ENCODE measurements at places on chromosomes 4 and X. TPM values are rescaled to one million over a fixed set of nuclear protein-coding genes. Genes with fewer than 3 reads are reported as not detected.

The SRPK3 gene
- not detected for total RNA-seq

The HEPH gene
- not detected for total RNA-seq

The LYAR gene
- 29.3 TPM for total RNA-seq

The MTTP gene
- not detected for total RNA-seq

The PWWP3B gene
- total RNA-seq = not detected

The MAGEA6 gene
- total RNA-seq = not detected

The NUP62CL gene
- total RNA-seq = 0.73 TPM

The PCDH10 gene
- not detected for total RNA-seq

The SPRY1 gene
- total RNA-seq = 6.2 TPM

DNA sequence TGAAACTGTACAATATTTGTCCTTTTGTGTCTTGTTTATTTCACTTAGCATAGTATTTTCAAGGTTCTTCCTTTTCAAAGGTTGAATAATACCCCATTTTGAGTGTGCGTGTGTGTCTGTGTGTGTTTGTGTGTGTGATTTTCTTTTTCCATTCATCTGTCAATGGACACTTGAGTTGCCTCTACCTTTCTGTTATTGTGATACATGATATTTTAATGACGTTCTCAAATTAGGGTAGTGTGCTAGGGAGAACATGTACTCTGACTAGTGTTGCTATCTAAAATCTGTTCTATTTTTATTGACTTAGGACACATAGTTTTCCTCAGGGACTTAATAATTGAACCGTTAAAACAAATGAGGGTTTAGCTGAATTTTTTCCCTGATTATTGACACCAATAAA is 9.9 kb downstream of the MMRN1 start:
- H3K27me3 ChIP-seq = no peaks in the 10 kb centered on the region
- H3K4me1 ChIP-seq = no peaks in the 10 kb centered on the region
- no peak overlapping the region for H3K4me3 ChIP-seq
- H3K36me3 ChIP-seq = no peaks in the 10 kb centered on the region
- DNase-seq = no peak
- no peak overlapping the region for H3K27ac ChIP-seq

DNA sequence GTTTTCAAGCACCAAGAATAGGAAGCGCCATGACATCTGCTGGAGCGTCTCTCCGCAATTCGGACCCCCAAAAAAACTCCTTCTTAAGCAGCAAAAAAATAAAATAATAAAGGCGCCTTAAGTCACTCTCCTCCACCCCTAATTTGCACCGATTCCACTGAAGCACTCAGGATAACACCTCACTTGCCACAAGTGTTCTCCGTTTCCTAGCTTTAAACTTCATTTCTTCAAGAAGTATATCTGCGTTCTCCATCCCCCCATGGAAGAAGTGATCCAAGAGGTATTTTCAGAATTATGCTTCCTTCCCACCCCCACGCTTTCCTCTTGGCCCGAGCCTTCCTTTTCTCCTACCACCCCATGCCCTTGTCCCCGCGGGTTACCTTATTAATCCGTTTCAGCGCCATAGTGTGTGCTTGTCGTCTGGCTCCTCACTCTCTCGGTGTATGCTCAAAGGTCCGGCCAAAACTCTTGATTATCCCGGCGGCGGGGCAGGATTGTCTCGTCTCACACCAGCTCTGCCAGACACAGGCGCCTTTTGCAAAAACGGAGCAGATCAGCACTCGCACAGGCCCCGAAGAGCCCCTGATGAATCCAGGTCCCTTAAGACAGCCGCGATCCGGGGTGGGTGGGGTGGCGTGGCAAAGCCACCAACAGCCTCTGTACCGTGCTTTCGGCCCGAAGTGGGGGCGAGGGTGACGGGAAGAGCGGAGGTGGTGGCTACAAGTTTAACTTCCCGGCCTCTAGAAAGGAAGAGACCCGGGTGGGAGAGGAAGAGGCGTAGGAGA is 1.1 kb downstream of the UBE2D3 start:
- no peak for DNase-seq
- H3K4me3 ChIP-seq = peak overlapping the region; percentile 82
- no peaks in the 10 kb centered on the region for H3K27me3 ChIP-seq

- no peaks in the 10 kb centered on the region for H3K36me3 ChIP-seq
- H3K27ac ChIP-seq = no peak overlapping the region
- no peak overlapping the region for H3K4me3 ChIP-seq
- H3K4me1 ChIP-seq = no peaks in the 10 kb centered on the region
- H3K27me3 ChIP-seq = no peaks in the 10 kb centered on the region
- DNase-seq = no peak
Observed at GRCh38 chr4:15982842-15983524, 20.0 kb upstream of the FGFBP2 start.

DNA sequence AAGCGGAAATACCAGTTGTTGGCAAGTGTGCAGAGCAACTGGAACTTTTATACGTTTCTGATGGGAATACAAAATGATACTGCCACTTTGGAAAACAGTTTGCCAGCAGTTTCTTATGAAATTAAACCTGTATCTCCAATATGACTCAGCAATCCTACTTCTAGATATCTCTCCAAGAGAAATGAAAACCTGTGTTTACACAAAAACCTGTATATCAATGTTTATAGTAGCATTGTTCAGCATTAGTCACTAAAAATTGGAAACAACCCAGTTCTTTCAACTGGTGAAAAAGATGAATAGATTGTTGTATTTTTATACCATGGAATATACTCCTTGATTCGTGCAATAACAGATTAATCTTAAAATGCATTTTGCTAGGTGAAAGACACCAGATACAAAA is 26.8 kb downstream of the ATP7A start:
- H3K4me3 ChIP-seq = no peak overlapping the region
- no peaks in the 10 kb centered on the region for H3K4me1 ChIP-seq
- no peaks in the 10 kb centered on the region for H3K36me3 ChIP-seq
- no peaks in the 10 kb centered on the region for H3K27me3 ChIP-seq
- no peak overlapping the region for H3K27ac ChIP-seq
- DNase-seq = no peak

GRCh38 chr4:129322920-129323319 is 227.0 kb downstream of the C4orf33 start:
- no peak overlapping the region for H3K27ac ChIP-seq
- H3K4me1 ChIP-seq = no peaks in the 10 kb centered on the region
- H3K4me3 ChIP-seq = no peak overlapping the region
- H3K27me3 ChIP-seq = no peaks in the 10 kb centered on the region

- no peak overlapping the region for H3K27ac ChIP-seq
- H3K4me1 ChIP-seq = no peaks in the 10 kb centered on the region
- no peak overlapping the region for H3K4me3 ChIP-seq
- H3K36me3 ChIP-seq = no peaks in the 10 kb centered on the region
- no peak for DNase-seq
- H3K27me3 ChIP-seq = no peaks in the 10 kb centered on the region
Observed at GRCh38 chrX:5640071-5640470, 588.6 kb downstream of the NLGN4X start.

GRCh38 chrX:132853040-132853439 is 105.4 kb downstream of the HS6ST2 start:
- no peaks in the 10 kb centered on the region for H3K4me1 ChIP-seq
- DNase-seq = no peak
- H3K27ac ChIP-seq = no peak overlapping the region
- H3K4me3 ChIP-seq = no peak overlapping the region

GRCh38 chr4:165355900-165356300 is 22.9 kb upstream of the CPE start:
- H3K4me1 ChIP-seq = no peaks in the 10 kb centered on the region
- no peaks in the 10 kb centered on the region for H3K36me3 ChIP-seq
- no peak for DNase-seq

DNA sequence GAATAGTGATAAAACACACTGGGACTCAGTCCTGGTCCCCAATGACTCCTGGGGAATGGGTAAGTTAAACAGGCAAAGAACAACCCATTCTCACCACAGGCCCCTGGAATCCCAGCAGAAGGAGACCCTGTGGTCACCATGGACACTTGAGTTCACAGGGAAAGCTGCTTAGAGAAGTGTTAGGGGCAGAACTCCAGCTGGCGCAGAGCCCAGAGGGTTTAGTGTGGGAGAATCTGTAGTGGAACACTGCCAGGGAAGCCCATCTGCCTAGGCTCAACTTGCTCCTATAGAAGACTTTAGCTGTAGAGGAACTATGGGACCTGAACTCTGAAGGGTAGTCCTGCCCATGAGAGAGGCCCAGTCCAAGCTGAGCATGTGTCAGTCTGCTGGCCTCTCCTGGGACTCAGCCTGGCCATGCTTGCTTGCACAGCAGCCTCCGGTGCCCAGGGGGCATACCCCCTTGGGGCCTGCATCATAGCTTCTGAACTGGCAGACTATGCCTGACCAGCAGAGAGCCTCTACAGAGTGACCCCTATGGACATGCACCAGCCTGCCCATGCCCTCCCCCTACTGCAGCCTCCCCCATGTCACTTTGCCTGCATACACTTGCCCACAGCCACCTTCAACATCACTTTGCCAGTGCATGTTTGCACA is 343.5 kb downstream of the IDS start:
- H3K27ac ChIP-seq = no peak overlapping the region
- H3K4me1 ChIP-seq = no peaks in the 10 kb centered on the region
- no peak for DNase-seq

DNA sequence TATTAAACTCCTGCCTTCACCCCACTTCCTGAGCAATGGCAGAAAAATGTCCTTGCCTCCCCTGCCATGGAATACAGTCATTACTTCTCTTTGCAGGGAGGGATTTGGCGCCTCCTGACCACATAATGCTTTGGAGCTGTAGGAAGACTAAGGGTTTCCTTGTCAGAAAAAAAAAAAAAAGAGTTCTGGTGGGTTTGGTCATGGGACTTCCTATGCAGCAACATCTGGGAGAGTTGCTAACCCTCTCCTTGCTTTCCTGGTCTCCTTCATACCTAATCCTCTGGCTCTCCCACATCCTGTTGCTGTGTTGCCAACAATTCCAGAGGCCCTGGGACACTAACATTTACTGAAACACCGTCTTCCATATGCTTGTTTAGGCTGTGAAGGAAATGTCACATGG is 75.1 kb upstream of the MBNL3 start:
- no peaks in the 10 kb centered on the region for H3K4me1 ChIP-seq
- H3K27ac ChIP-seq = no peak overlapping the region
- no peak for DNase-seq
- no peak overlapping the region for H3K4me3 ChIP-seq
- no peaks in the 10 kb centered on the region for H3K36me3 ChIP-seq

DNA sequence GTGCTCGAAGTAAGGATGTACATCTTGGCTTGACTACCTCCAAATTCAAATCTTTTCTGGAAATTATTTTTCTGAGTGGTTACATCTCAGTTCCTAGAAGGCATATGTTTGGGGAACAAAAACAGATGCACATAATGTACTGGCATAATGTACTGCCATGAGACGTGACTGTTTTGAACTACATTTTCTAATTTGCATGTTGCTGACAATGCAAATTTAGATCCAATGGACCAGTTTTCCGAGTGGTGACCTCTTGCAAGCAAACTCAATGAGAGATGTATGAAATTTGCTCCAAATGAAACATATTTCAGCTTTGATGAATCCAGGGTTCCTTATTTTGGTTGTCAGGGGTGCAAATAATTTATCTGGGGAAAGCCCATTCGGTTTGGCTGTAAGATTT is 694.3 kb downstream of the GRXCR1 start:
- no peak overlapping the region for H3K27ac ChIP-seq
- no peak for DNase-seq
- no peaks in the 10 kb centered on the region for H3K36me3 ChIP-seq
- no peaks in the 10 kb centered on the region for H3K27me3 ChIP-seq
- H3K4me1 ChIP-seq = no peaks in the 10 kb centered on the region

- no peak overlapping the region for H3K27ac ChIP-seq
- DNase-seq = peak; percentile 20
- H3K27me3 ChIP-seq = peaks cover 4% of the 10 kb centered on the region
- no peaks in the 10 kb centered on the region for H3K4me1 ChIP-seq
Observed at GRCh38 chrX:69493193-69493592, 10.9 kb upstream of the NALF2 start.

GRCh38 chrX:103615781-103616371 is 8.1 kb downstream of the TCEAL3 start:
- no peak overlapping the region for H3K27ac ChIP-seq
- H3K4me3 ChIP-seq = no peak overlapping the region
- H3K36me3 ChIP-seq = no peaks in the 10 kb centered on the region

DNA sequence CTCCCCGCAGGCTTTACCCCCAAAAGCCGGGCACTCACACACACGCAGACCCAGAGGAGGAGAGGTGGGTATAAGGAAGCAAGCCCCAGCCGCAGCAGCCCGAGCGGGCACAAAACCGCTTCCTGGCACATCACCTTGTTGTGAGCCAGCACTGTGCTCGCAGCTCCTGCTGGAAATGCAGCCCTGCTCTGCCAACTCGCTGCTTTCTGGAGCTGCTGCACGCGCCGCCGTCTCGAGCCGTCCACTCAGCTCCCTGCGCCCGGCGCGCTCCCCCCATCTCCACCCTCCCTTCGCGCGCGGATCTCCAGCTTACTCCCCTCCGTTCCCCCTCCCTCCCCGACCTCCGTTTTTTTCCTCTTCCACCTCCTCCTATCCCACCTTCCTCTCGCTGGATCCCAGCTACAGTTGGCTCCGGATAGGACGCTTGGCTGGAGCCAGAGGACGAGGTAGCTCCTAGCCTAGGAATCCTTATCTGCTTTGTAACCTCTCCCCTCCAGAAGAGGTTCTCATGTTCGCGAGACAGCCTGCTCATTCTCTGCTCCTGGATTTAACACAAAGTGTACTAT is at the start of gene SPOCK3:
Gene SPOCK3, minus strand, starts transcription at position 179 of the 566 bp plus-strand sequence.
- no peak within 1 kb of the TSS for H3K4me3 ChIP-seq
- no peaks in the 10 kb centered on the region for H3K27me3 ChIP-seq
- no peaks in the 10 kb centered on the region for H3K36me3 ChIP-seq
- no peaks in the 10 kb centered on the region for H3K4me1 ChIP-seq
- H3K27ac ChIP-seq = no peak within 1 kb of the TSS
- DNase-seq = no peak

- H3K27ac ChIP-seq = no peak overlapping the region
- peaks cover 17% of the 10 kb centered on the region for H3K36me3 ChIP-seq
- H3K27me3 ChIP-seq = no peaks in the 10 kb centered on the region
- no peak overlapping the region for H3K4me3 ChIP-seq
Observed at GRCh38 chr4:102543030-102543928, 42.1 kb downstream of the NFKB1 start.

DNA sequence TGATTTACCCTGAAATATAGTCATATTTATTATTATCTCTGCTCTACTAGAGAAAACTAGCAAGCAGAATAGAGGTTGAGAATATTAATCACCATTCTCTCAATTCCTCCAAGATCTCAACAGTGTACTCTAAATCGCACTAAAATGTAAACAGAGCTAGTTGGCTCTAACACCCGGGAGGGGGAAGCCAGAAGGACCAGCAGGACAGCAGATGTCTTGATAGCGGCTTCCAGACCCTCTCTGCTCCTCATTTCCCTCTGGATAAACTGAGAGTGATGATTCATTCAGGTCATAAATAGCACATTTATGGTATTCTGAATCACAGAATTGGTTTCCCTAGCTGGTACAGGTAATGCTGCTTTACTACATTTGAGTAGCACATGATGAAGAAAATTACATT is 82.5 kb downstream of the TBC1D9 start:
- no peak for DNase-seq
- no peak overlapping the region for H3K4me3 ChIP-seq
- H3K27me3 ChIP-seq = no peaks in the 10 kb centered on the region
- H3K27ac ChIP-seq = no peak overlapping the region
- no peaks in the 10 kb centered on the region for H3K36me3 ChIP-seq

DNA sequence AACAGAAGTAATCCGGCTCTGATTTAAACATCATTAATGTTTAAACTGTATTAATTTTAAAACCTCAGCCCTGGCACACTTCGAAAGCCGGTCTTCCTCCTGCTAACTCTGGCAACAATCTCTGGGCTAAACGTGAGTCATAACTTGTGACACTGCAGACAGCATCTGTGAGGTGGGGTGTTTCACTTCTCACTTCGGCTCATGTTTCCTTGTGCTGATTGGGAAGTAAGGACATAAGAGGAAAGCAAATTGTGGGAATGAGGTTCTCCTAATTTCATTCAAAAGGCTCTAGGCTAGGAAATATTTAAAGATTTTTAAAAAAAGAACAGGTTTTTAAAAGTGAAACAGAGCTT is 139.9 kb upstream of the USP9X start:
- H3K27ac ChIP-seq = no peak overlapping the region
- no peaks in the 10 kb centered on the region for H3K27me3 ChIP-seq
- no peak for DNase-seq
